ENCODE measurements at places on chromosomes 12 and 14.
A peak's percentile ranks its signal among the peaks of the same experiment; 100 is the strongest.

GRCh38 chr14:97164021-97164420 is 366.8 kb downstream of the VRK1 start:
- no peak for DNase-seq

GRCh38 chr12:42603246-42603990 is 13.9 kb upstream of the PRICKLE1 start:
- DNase-seq = no peak

DNA sequence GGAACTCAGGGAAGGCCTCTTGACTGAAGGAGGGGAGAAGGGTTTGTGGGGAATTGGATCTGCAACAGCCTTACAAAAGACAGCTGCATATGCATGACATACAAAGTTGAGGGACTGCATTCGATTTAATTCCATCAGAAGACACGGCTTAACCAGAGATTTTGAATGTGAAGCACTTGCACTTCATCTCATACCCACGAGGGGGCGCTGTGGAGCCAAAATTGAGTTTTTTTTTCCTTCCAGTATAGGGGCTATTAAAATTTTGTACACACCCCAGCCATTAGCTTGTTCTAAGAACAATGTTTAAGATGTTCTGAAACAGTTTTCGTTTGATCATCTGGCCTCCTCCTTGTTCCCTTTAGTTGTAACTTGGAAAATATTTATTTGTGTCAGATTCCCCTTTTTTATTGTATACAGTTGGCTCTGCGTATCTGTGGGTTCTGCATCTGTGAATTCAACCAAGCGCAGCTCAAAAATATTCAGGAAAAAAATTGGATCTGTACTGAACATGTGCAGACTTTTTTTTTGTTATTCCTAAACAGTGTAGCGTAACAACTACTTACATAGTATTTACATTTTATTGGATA is 1.6 kb downstream of the SUDS3 start:
- peak; percentile 56 for DNase-seq

DNA sequence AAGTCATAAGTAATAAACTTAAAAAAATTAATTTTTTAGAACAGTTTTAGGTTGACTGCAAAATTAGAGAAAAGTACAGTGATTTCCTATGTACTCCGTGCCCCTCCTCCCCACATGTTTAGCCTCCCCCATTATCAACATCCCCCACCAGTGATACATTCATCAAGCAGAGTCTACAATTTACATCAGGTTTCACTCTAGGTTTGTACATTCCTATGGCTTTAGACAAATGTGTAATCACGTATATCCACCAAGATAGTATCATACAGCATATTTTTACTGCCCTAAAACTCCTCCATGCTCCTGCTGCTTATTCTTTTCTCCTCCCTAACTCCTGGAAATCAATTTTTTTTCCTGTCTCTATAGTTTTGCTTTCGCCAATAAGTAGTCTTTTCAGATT is 438.7 kb downstream of the LRFN5 start:
- no peak for DNase-seq

DNA sequence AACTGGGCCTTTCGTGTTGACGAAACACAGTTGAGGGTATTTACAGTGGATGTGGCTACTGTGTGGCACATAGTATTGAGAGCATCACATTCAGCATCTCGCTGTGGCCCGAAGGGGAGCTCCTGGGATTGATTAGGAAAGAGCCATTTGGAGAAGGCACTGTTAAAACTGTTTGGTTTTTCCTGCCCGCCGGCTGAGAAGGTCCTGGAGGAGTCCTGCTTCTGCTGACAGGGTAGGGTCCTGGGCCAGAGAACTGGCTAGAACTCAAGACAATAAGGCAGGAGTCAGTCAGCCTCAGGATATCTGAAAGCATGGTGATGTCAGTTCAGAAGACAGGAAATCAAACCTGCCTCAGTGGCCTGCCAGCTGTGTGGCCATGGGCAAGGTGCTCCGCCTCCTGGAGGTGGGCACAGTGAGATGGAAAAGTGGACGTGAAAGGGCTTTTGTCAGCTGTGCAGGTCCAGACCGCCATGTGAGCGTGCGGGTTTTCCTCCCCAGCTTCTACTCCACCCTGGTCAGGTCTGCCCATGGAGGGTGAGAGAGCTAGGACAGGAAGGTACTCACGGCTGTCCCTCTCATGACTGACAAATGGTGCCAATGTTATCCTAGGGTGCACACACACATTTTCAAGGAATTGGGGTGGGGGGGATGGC is 92.3 kb downstream of the NTF3 start:
- DNase-seq = no peak

DNA sequence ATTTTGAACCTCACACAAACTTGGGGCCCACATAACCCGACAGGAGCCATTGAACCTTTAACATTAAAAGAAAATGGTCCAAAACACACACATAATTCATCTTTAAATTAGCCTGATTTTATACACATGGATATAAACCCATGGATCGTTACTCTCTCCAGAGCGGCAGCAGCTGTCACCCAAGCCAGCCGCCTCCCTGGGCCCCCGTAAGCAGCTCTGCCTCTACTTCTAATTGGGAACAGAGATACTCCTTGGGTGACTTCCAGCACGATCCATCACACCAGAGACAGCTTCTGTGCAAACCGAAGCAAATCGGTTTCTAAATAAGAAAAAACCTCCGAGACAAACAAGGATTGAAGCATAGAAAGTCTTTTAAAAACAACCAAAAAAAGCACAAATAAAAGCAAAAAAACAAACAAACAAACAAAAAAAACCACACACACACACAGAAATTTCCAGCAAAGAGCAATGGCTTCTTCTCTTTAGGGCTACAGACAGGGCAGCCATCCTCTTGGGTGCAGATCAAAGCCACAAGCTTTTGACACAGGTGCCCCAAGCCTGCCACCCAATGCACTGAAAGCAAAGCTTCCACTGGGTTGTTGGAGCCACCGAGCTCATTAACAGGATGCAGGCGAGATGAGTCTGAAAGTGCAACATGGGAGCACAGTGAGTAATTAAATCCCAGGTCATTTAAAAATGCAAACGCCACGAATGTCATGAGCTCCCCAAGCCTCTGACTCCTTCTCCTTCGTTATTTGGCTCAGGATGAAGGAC is 156.9 kb downstream of the DPF3 start:
- DNase-seq = no peak

GRCh38 chr14:99322731-99323599 is 51.0 kb upstream of the BCL11B start:
- no peak for DNase-seq

DNA sequence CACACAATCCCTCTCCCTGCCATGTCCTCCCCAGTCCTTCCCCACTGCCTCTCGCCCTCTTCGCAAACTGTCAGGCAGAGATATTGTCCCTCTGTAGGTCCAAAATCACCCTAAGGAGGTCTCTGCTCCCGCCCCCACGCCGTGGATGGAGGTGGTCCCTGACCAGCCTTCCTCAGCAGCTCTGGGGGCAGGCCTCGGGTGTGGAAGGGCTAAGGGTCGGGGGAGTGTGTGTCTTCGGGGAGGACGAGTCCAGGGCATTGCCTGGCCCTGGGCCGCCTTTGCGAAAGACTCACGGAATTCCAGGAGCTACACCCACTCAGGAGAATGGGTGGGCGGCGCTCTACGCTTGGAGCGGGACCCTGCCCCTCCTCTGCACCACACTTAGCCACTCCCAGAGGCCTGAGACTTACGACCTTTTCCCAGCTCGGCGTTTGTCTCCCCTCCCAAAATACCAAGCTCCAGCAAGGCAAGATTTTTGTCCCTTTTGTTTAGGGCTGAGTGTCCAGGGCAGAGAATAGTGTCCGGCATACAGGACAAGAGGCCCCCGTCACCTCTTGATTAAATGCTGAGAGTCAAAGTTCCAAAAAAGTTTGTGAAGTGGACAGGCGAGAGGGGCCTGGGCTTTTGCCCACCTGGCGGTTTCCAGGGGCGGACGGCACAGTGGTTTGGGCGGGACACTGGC is 881 bp downstream of the PYGL start:
- no peak for DNase-seq

GRCh38 chr12:51813931-51814310 is 34.6 kb downstream of the FIGNL2 start:
- DNase-seq = no peak

GRCh38 chr14:104116756-104117340 is 21.5 kb upstream of the KIF26A start:
- no peak for DNase-seq

GRCh38 chr14:22268875-22269274 is 320.1 kb downstream of the DAD1 start:
- DNase-seq = no peak

DNA sequence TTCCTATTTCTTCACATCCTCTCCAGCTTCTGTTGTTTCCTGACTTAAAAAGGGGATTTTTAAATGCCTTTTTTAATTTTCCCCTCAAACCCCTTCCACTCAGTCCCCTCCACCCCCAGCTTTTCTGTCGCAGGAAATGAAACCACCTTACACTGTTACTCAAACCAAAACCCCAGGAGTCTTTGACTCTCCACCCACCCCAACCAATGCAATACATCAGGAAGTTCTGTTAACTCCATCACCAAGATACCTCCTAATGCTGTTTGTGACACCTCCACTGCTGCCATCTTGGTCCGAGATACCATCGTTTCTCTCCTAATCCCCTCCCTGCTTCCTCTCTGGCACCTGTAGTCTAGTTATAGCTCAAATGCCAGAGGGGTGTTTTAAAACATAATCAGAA is 25.4 kb upstream of the CPM start:
- no peak for DNase-seq

DNA sequence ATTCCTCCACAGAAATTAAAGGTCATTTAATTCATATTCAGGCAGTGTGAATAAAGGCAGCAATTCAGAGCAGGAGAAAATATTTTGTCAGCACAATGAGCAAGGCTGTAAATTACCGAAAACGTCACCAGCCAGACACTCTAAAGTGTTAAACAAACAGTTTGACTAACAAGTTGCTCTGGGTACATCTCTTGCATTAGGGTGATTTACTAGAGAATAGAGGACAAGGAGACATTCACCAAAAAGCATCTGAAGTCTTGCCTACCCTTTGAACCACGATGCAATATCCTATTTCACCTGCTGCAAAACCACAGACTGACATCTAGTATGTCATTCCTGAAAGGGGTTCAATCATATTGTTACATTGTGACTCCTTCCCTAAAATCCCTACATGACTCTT is 27.1 kb upstream of the GPHB5 start:
- no peak for DNase-seq

- no peak for DNase-seq
Measured at GRCh38 chr12:3246253-3246652, 169.1 kb downstream of the TSPAN9 start.

DNA sequence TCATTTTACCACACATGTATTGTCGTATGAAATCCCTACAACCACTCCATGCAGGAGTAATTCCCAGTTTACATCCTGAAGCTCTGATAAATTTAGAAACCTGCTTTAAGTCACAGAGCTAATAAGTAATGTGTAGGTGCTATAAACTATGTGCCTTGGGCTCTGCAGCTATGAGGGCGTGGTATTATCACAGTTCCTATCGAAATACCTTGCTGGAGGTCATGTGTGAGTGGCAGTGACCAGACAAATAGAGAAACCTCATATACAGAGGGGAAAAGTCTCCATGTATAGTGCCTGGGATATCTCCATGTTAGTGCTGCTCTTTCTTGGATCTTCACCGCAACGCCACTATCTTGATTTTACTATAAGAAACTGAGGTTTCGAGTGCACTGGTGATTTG is 883 bp upstream of the TBC1D15 start:
- DNase-seq = no peak

- DNase-seq = no peak
Measured at GRCh38 chr12:129607301-129607700, 296.5 kb downstream of the TMEM132D start.

- no peak for DNase-seq
Measured at GRCh38 chr12:102474438-102475064, 5.8 kb downstream of the IGF1 start.

- DNase-seq = no peak
Measured at GRCh38 chr12:9758119-9758518, 2.6 kb downstream of the CD69 start.

DNA sequence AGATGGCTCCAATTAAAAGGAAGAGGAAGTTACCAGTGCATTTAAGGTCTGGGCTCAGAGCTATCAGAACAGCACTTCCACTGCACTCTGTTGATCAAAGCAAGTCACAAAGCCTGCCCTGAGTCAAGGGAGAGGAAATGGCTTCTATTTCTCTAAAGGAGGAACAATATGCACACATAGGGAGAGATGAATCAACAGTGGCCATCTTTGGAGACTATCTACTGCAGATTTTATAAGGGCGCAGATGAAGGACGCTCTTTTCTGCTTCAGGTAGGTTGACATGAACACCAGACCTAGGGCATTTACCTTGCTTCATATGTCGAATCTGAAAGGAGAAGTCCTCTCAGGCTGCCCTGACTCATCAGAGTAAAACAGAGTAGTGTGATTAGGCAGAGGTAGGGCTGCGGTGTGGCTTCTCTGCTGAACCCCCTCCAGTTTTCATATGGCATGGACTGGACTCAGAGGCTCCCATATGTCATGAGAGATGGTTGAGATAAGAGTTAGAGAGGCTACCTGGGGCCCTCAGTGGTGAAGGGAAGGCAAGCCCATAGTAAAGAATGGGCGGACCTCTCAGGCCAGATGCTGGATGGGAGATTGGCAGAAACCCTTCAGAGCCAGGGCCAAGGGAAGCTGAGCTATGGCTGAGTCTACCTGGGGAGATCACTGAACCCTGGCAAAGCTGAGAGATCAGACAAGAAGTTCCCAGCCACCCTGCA is 84.4 kb downstream of the ARF6 start:
- no peak for DNase-seq

GRCh38 chr14:22854963-22855724 is 16.4 kb upstream of the LRP10 start:
- no peak for DNase-seq

DNA sequence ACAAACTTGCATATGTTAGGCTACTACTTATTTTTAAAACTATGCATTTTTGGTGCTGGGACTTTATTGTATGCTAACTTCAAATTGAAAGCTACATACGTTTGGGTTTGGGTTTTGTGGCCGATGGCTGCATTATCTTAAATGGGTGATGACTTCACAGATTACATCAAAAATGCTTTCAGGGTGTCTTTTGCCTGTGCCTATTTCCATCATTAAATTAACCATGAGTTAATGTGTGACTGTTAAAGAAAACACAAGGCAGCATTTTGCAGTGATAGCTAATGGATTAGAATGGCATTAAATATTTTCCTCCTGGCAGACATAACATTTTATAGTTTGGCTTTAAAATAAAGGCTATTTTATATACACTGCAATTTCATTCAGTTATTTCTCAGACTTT is 352.3 kb downstream of the EGLN3 start:
- DNase-seq = no peak

DNA sequence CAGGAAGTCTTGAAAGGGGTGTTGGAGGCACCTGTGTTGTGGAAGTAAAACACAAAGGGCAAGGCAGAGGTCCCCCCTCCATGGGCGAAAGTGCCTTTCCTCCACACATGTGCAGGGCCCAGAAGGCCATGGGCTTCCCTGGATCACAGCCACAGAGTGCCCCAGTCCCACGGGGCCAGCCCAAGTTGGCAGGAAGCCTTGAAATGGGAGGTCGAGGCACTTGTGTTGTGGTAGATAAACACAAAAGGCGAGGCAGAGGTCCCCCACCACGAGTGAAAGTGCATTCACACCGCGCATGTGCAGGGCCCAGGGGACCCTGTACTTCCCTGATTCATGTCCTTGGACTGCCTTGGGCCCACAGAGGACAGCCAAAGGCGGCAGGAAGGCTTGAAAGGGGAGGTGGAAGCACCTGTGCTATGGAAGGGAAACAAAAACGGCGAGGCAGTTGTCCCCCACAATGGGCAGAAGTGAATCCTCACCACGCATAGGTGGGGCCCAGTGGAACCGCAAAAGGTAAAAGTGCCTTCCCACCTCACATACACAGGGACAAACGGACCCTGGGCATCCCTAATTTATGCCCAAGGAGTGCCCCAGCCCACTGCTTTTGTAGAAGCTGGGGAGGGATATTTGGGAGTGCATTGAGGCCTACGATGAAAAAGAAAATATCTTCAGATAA is 585.4 kb downstream of the ALG10 start:
- no peak for DNase-seq

- no peak for DNase-seq
Measured at GRCh38 chr12:91309450-91309849, 126.8 kb upstream of the DCN start.

All from stimulated activated CD4-positive, alpha-beta T cell treated with anti-CD3 and anti-CD28 coated beads, TNF-alpha, amount 100 ng/mL, for 1 hour (primary cell).